ENCODE measurements at places on chromosomes 16 and 17.

DNA sequence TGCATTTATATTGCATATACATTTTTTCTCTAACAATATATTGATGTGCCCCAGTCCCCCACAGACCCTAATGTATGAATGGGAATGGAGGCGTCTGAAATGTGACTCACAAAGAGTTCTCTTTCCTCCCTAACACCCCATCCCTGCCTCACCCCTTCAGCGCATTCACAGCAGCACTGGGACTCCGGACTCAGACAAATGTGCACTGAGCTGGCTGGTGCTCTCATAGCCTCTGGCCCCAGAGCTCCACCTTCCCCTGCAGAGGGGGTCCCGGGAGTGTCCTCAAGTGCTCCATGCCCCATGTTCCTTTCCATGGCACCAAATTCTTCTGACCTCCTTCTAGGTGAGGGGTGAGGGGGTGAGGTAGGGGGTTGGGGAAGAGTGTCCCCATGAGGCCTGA lies 20.6 kb downstream of the NPTX1 start:
- DNase-seq: no peak

DNA sequence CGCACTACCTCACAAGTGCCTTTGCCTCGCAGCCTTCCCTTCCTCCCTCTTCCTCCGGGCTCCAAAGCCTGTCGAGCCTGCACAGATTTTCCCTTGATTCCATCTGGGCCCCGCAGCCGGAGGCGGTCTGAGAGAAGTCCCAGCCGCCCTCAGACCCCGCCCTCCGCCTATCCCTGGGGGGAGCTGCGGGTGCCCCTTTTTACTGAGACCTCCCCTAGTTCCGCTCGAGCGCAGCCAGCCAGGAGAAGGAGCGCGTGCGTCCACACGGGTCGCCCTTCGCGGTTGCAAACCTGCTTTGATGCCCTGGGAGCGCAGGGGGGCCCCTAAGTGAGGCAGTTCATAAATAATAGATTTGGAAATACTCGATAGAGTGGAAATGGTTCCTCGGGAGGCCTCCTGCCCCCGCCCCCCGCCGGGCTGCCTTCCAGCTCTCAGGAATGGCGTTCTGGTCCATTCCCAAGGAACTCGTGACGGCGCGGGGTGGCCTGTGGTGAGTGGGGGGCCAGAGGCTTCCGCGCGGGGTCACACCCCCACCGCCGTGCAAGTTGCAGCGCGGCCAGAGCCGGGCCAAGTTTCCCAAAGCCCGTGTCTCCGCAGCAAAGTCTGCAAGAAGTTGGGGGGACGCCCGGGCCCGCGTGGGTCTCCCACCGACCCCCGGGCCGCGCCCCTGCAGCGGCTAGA lies 610 bp downstream of the C16orf74 start:
- peak; percentile 91 for DNase-seq

DNA sequence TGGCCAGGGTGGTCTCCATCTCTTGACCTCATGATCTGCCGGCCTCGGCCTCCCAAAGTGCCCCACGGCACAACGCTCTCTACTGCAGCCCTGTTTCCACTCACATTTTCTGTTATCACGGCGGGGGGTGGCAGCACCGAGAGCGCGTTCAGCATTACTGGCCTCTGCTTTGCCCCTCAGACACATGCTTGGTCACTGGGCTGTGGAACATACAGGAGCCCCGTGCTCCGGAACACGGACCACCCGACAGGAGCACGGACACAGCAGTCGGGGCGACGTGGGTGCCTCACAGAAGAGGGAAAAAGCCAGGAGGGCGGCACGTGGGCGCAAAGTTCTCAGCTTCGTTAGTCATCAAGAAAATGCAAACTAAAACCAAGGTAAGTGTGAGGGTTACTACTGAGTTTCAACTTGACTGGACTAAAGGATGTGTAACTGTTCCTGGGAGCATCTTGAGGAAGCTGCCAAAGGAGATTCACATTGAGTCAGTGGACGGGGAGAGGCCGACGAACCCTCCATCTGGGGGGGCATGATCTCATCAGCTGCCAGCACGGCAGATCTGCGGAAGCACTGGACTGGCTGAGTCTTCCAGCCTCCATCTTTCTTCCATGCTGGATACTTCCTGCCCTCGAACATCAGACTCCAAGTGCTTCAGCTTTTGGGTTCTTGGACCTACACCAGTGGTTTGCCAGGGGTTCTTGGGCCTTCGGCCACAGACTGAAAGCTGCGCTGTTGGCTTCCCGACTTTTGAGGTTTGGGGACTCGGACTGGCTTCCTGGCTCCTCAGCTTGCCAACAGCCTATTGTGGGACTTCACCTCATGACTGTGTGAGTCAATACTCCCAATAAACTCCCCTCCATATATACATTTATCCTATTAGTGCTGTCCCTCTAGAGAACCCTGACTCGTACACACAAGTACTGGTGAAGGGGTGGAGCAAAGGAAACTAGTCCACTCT lies 106.8 kb downstream of the ZNF778 start:
- peak; percentile 57 for DNase-seq

GRCh38 chr17:65058146-65058545 lies 1.6 kb upstream of the GNA13 start:
- no peak for DNase-seq

DNA sequence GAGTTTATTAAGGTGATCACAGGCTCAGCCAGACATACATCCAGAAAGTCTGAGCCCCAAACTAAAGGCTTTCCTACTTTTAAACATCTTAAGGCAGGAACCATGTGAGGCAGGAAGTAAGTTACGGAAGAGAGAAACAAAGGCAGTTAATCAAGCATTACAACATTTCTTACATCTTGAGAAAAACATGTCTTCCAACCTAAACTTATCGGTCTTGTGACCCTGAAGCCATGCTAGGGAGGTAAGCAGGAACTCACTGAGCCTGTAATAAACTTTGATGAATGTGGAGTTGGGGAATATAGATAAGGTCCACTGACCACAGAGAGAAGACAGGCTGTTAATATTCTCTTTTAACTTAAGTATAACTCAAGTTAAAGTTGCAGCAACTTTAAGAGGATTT lies 3.5 kb upstream of the ACSM3 start:
- DNase-seq: no peak

- no peak for DNase-seq
Measured at GRCh38 chr17:49725452-49726130, 17.8 kb upstream of the SLC35B1 start.

DNA sequence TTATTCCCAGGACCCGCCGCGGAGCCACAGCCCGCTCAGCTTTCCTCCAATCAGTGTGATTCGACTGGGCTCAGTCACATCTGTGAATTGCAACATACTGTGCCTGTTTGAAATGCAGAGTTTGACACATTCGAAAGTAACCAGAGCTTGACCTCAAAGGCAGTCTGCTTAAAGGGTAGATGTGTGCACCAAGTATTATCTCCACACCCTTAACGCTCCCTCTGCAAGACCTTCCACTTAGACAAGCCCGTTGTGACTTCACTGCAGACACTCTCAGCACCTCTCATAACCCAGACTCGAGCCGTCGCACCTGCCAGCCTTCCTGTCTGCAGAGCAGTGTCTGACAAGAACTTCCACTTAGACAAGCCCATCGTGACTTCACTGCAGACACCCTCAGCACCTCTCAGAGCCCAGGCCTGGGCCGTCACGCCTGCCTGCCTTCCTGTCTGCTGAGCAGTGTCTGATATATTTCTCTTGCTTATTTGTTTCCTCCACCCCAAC lies 3.7 kb downstream of the KLHDC4 start:
- no peak for DNase-seq

GRCh38 chr16:65117811-65118448 lies 3.9 kb downstream of the CDH11 start:
- DNase-seq: no peak

GRCh38 chr16:27439271-27440018 lies 37.5 kb downstream of the IL21R start:
- peak; percentile 13 for DNase-seq
